ENCODE measurements at places on chromosomes 3 and 15. TPM values are rescaled to one million over a fixed set of nuclear protein-coding genes. Genes with fewer than 3 reads are reported as not detected.

Gene GABRG3
- total RNA-seq, result not detected

Gene P2RY14
- 0.88 TPM for total RNA-seq

Gene CTXN2
- total RNA-seq, result not detected

Gene SLCO2A1
- 17.6 TPM for total RNA-seq

Gene ACTC1
- total RNA-seq, result 0.92 TPM

Gene CCDC54
- total RNA-seq, result not detected

Gene DNAH12
- total RNA-seq, result 0.08 TPM

All from esophagus mucosa (tissue), 1 donor.